Tongue (tissue), 3 donors: ENCODE measurements at places on chromosomes 7 and 10.
A peak's percentile ranks its signal among the peaks of the same experiment; 100 is the strongest.

- peak; percentile 73 for DNase-seq
These were observed at the start of gene HOGA1 for GRCh38 chr10:97584060-97584797. Gene HOGA1 (plus strand): TSS chr10:97584389. CDS start chr10:97584704, 315 bp downstream.

- no peak for DNase-seq
These were observed 144.1 kb downstream of the C10orf105 start for GRCh38 chr10:71575451-71575850.

- no peak for DNase-seq
These were observed 62.5 kb downstream of the ZNF92 start for GRCh38 chr7:65436163-65436562.

DNA sequence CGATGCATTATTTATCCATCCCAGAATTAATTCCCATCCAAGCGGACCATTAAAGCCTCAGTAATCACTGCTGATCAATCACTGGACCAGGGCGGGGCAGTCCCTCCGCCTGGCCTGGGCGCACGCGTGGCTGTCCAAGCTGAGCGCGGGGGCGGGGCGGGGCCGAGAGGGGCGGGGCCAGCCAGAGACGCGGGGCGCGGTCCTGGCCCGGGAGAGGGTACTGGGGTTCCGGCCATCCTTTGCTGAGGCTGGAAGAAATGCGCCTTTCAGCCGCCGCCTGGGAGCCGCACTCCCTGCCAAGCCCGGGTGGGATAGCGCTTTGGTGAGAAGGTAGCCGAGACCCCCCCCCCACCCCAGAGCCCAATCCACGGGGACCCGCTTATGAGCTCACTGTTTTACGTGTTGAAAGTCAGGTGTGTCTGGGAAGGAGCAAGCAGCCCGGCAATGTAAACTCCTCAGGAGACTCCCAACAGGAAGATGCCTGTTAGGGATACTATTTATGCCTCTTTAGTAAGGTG is at the start of gene ARHGAP22:
Gene ARHGAP22 (minus strand): TSS at position 83 of the 518 bp plus-strand sequence. CDS start 277 bp downstream, outside the sequence.
- peak; percentile 50 for DNase-seq

GRCh38 chr7:113421696-113422330 is 303.5 kb upstream of the SMIM30 start:
- peak; percentile 92 for DNase-seq

DNA sequence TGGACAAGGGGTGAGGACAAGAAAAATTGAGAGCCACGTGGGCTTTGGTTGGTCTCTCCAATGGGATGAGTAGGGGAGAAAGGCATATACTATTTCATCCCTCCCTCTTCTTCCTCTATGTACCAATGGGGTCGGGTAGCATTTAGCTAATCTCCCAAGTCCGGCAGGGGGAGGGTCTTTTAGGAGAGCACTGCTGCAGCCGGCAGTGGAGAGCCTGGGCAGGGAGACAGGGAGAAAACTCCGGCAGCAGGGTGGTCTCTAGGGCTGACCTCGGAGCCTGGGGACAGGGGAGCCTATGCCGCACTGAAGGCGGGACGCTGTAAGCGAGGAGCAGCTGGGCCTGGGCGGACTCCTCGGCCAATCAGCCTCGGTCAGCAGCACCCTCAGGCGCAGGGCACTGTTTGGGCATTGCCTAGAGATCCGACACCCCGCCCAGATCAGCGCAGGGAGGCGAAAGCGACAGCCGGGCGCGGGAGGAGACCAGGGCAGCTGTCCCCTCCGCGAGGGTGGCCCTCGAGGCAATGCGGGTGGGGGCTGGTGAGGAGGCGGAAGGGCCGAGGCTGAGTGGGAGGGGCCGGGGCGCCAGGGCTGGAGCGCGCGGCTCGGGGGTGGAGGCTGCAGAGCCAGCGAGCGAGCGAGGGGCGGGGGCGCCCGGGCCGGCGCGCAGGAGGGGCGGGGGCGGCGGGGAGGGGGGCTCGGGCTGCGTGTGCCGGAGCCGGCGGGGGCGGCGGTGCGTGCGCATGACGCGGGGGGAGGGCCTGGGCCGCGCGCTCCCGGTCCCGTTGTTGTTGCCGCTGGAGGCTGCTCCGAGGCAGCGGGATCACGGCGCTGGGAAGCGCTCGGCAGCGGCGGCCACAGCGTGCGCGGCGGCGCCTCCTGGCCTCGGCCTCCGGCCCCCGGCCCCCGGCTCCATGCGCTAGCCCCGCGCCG is at the start of gene AGAP3:
Gene AGAP3 (plus strand): TSS at position 785 of the 930 bp plus-strand sequence. CDS start 267 bp downstream, outside the sequence.
- DNase-seq, result peak; percentile 96

- no peak for DNase-seq
These were observed 84.4 kb upstream of the TNS3 start for GRCh38 chr7:47666164-47666862.

DNA sequence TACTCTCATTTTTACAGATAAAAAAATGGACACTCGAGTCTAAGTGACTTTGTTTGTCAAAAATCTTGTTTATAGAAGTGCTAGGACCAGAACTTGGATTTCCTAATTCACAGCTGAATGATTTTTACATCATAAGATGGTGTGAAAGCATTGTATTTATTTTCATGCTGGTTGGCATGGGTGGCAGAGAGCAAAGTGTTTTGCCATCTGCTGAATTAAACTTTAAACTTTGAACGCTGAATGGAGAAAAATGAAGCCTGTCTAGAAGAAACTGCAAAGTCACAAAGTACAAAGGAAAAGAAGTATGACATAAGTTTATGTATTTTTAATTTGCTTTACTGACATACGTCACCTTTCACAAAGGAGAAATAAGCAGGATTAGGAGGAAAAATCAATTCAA is 142.0 kb downstream of the NRBF2 start:
- DNase-seq, result no peak

GRCh38 chr7:105353752-105354328 is 34.9 kb downstream of the SRPK2 start:
- peak; percentile 77 for DNase-seq

DNA sequence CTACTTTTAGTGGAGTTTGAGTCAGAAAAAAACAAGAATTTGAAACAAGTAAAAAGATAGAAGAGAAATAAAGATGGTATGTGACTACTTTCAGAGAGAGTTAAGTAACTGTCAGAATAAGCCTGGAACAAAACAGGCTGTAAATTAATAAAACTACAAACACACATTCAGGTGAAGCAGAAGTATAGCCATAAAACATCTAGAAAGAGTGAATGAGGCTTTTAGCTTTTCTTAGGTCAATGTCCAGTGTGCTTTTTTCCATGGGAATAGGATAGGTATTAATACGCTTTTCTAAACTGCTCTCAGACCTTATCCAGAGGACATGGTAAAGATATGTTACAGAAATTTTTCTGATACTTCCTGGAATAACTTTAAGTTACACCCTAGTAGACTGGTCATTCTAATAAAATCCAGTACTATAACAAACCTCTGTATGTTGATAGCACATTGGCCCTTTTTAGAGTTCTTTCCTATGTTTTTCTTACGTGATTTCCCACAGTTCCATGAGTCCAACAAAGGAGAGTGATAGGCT is 23.3 kb downstream of the TMEM106B start:
- no peak for DNase-seq

GRCh38 chr7:104653825-104654401 is 325.5 kb downstream of the LHFPL3 start:
- no peak for DNase-seq

DNA sequence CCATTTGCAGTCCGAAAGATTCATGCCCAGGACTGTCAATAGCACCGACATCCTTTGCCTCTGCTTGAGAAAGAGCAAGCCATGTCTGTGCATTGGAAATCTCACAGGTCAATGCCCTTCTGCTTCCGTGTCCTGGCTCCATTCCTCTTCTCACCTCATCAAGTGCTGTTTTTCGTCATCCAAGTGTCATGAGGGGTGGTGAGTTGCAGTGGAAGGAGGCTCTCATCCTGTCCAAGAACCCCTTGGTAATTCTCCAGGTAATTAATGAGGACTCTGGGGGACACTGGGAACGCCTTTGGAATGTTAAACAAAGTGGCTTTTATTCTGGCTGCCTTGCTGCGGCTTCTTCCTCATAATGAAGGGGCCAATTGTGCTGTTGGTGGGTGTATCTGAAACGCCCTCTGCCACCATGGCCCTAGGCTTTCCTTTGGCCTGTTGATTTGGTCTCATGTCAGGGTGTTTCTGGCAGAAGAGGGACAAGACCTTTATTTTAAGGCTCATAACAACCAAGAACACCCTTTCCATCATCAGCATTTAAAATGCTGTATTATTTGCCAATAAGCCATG is 57.7 kb downstream of the PPP1R3C start:
- DNase-seq, result peak; percentile 36

DNA sequence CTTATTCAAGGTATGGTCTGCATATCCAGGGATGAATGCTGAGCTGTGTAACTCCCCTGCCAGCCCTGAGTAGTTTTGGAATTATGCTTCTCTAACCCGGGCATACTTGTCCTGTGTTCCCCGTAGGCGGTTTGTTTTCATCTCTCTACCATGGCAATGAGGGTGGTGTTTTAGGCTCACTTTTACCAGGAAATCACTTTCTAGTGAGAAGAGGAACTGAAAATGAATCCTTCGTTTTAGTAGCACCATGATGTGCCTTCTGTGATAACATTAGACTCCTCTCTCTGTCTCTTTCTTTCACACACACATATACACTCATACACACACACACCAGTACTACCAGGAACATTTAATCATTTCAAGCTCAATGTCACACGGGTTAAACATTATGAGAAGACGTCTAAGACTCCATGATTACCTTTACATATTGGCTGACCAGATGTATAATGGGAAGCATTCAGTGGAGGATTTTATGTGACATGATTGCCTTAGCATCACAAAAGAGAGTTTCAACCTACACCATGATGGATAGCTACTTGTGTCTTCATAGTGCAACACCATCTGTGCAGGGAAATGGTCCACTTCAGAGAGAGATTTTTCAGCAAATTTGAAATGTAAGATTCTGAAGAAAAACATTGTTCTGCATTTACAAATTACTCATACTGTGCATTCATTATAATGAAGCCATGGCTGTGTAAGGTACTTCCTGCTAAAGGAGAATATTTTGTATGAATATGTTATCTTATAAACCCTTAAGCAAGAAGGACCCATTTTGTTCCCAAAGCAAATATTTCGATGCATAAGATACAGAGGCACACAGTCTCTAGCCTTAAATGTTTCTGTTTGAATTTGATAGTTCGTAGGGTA is 31.0 kb upstream of the PFKP start:
- no peak for DNase-seq

- no peak for DNase-seq
These were observed 21.8 kb downstream of the MXI1 start for GRCh38 chr10:110229155-110229554.

- no peak for DNase-seq
These were observed 130.2 kb upstream of the CNTNAP2 start for GRCh38 chr7:145986248-145986874.

DNA sequence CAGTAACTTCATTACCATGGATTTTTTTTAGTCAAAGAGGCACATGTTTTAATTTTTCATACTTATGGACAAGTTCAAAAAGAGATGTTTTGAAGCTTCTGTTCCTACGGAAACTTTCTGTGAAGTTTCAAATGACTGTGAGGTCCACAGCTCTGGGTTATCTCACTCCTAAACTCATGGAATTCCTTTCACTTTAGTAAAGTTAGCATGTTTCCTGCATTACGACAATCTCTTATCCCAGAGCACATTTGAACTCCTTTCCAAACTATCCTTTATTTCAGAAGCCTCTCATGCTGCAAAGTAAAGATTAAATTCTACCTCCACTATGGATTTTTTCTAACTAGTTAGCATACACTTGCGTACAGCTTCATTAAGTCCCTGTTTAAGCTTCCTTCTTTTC is 15.3 kb upstream of the ADD3 start:
- peak; percentile 48 for DNase-seq

DNA sequence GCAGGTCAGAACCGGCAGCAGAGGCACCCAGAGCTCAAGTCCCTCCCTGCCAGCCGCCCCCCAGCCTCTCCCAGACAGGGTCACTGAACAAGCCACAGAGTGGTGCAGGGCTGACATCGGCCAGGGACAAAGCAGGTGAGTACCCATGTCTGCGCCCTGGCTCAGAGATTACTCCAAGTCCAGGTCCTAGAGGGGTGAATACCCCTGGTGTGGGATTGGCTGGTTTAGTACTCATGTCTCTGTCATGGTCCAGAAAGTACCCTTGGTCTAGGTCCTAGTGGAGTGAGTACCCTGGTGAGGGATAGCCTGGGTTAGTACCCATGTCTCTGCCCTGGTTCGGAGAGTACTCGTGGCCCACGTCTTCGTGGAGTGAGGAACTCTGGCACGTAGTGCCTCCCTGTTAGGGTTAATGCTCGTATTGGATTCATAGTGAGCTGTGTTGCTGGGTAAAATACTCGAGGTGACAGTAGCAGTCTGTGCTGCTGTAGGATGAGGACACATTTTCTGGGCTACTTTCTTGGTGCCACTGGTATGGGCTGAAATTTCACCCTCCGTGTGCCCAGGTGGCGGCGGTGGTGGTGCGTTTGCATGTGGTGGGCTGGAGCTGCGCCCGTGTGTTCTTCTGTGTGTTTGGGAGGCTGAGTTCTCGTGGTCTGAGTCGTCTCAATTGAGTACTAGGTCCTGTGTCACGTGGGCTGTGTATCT is 25.5 kb upstream of the KNDC1 start:
- DNase-seq, result no peak

- DNase-seq, result no peak
These were observed 30.0 kb downstream of the SFXN4 start for GRCh38 chr10:119135513-119135881.

- DNase-seq, result peak; percentile 34
These were observed 63.2 kb downstream of the VCL start for GRCh38 chr10:74061104-74061503.

- DNase-seq, result no peak
These were observed 65.4 kb upstream of the TNS3 start for GRCh38 chr7:47647181-47647917.

DNA sequence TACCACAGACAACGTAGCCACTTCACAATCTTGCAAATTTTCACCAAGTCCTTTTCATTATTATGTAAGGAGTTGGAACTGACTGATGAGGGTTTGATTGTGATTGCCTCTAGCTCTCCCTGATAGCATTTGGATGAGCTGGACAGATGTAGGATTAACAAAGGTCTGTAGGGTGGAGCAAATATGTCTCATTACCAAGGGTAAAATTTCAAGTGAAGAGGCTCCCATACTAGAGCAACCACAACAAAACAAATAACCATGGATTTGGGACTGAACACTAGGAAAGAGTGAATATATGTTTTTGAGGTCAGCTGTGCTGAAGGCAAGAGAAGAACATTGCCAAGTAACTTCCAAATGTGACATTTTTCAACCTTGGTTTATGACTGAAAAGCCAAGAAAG is 281.7 kb downstream of the NEBL start:
- no peak for DNase-seq

- DNase-seq, result no peak
These were observed 21.8 kb upstream of the EXOC6 start for GRCh38 chr10:92826504-92826903.

- DNase-seq, result no peak
These were observed 21.4 kb upstream of the MLXIPL start for GRCh38 chr7:73645643-73646174.

- DNase-seq, result no peak
These were observed 59.2 kb downstream of the MINDY3 start for GRCh38 chr10:15801147-15801546.

- peak; percentile 14 for DNase-seq
These were observed 1.5 kb downstream of the SLC25A13 start for GRCh38 chr7:96320442-96320841.
